ENCODE measurements at places on chromosomes 5 and 9.
A peak's percentile ranks its signal among the peaks of the same experiment; 100 is the strongest.

- no peaks in the 10 kb centered on the region for H3K4me1 ChIP-seq
- no peak overlapping the region for H3K4me3 ChIP-seq
- no peak for DNase-seq
- peaks cover 8% of the 10 kb centered on the region for H3K27me3 ChIP-seq
These were observed 59.8 kb downstream of the PSD2 start for GRCh38 chr5:139855451-139855850.

DNA sequence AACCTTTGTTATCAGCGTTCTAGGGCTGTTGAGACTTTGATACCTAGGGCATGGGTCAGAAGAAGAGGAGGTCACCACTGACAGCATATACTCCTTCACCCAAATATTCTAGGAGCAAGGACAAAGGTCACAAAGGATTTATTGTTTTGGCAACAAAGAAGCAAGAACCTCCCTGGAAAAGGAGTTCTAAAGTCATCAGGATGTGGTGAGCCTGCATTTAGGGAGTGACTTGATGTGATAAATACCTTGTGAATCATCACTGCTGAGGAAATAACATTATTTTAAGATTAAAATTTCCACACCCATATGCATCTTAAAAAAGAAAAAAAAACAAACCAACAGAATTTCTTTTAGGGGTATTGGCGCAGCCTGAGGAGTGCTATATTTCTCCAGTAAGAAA is 13.9 kb downstream of the IFNA1 start:
- H3K27me3 ChIP-seq, result peaks cover 33% of the 10 kb centered on the region
- DNase-seq, result no peak
- no peaks in the 10 kb centered on the region for H3K36me3 ChIP-seq

GRCh38 chr9:29648601-29649000 is 2075.3 kb upstream of the C9orf72 start:
- H3K4me1 ChIP-seq, result no peaks in the 10 kb centered on the region
- DNase-seq, result no peak
- no peak overlapping the region for H3K4me3 ChIP-seq
- no peaks in the 10 kb centered on the region for H3K27me3 ChIP-seq
- H3K36me3 ChIP-seq, result no peaks in the 10 kb centered on the region

- H3K27ac ChIP-seq, result no peak overlapping the region
- H3K4me1 ChIP-seq, result peaks cover 18% of the 10 kb centered on the region
- DNase-seq, result no peak
These were observed 11.2 kb downstream of the CRHBP start for GRCh38 chr5:76964060-76964459.

DNA sequence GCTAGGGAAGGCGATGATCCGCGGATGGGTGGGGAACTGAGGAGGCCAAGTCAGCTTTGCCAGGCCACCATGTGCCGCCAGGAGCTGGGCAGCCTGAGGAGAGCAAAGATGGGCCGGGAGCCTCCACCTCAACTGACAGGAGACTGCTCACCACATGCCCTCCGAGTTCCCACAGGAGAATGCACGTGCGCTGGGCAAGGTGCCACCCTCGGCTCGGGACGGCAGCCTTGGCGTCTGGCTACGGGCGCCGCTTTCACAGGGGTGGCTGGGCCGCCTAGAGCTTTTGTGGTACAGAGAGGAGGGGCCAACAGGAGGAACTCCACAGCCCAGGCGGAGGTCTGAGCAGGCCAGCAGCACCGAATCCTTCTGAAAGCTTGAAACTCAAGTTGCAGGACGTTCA is 5.3 kb upstream of the TBC1D9B start:
- H3K4me3 ChIP-seq, result no peak overlapping the region
- peaks cover 4% of the 10 kb centered on the region for H3K4me1 ChIP-seq
- H3K27me3 ChIP-seq, result peaks cover 30% of the 10 kb centered on the region

GRCh38 chr5:135306557-135306956 is 92.5 kb downstream of the MACROH2A1 start:
- H3K27me3 ChIP-seq, result peaks cover 21% of the 10 kb centered on the region
- peaks cover 67% of the 10 kb centered on the region for H3K4me1 ChIP-seq
- H3K4me3 ChIP-seq, result no peak overlapping the region
- peaks cover 3% of the 10 kb centered on the region for H3K36me3 ChIP-seq
- no peak for DNase-seq

GRCh38 chr9:90140131-90140818 is 502.3 kb downstream of the DIRAS2 start:
- DNase-seq, result no peak
- no peaks in the 10 kb centered on the region for H3K36me3 ChIP-seq
- H3K27ac ChIP-seq, result no peak overlapping the region

DNA sequence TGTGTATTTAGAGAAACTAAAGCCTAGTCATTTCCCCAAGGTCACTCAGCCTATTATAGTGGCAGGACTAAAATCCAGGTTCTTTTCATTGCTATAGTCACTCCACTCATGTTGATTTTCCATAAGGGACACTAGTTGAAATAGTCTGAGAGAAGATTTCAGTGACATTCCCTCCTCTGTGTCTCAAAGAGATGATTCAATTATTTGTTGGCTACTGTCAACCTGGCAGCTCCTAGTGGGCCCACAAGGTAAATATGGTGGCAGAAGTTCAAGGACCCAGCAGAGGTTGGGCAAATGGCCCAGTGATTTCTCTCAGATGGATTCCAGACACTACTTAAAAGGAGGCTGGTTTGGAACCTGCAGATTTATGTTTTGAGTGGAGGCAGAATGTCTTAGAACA is 48.1 kb downstream of the G3BP1 start:
- H3K4me1 ChIP-seq, result no peaks in the 10 kb centered on the region
- no peak overlapping the region for H3K27ac ChIP-seq
- H3K4me3 ChIP-seq, result no peak overlapping the region

- H3K27ac ChIP-seq, result no peak overlapping the region
- DNase-seq, result no peak
- H3K4me1 ChIP-seq, result peaks cover 4% of the 10 kb centered on the region
- no peaks in the 10 kb centered on the region for H3K27me3 ChIP-seq
- no peak overlapping the region for H3K4me3 ChIP-seq
These were observed 25.9 kb upstream of the ASPN start for GRCh38 chr9:92508018-92508820.

DNA sequence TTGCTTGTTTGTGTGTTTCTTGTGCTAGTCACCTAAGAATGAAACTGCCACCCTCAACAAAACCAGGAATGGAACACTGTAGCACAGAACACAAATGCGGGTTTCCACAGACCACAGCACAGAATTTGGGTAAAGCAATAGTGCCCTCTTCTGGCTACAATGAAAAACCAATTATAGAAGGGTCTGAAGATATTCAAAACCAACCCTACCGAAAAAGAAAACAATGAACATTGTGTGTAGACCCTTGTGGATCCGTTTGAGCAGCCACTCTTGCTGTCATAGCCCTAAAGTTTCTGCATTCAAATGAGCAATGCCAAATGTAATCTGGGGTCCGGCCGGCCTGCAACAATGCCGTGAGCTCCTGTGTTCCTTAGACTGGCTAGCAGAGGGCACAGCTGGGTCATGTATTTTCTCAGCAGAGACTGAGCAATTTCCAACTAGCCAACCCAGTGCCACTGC is 8.3 kb upstream of the ENC1 start:
- no peaks in the 10 kb centered on the region for H3K4me1 ChIP-seq
- no peak overlapping the region for H3K27ac ChIP-seq
- peaks cover 17% of the 10 kb centered on the region for H3K27me3 ChIP-seq
- no peak overlapping the region for H3K4me3 ChIP-seq
- DNase-seq, result peak; percentile 50

GRCh38 chr5:159051421-159052282 is 48.1 kb downstream of the EBF1 start:
- DNase-seq, result no peak
- H3K4me3 ChIP-seq, result no peak overlapping the region

DNA sequence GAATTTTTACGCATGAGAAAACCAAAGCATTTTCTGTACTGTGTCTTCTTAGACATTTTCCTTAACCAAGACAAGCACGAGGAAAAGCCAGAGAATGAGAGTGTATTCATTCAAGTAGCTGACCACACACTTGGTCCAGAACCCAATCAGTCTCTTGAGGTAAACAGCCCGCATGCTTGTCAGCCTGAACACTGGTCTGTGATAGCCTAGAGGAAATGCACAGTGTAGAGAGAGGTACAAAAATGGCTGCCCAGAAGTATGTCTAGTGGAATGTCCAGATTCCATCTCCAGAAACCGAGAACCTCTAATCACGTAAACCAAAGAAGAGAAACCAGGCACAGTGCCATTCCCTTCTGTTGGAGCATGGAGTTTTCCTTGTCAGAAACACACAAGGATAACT is 80.0 kb upstream of the SNX2 start:
- no peak overlapping the region for H3K4me3 ChIP-seq
- H3K36me3 ChIP-seq, result no peaks in the 10 kb centered on the region
- no peaks in the 10 kb centered on the region for H3K27me3 ChIP-seq
- no peaks in the 10 kb centered on the region for H3K4me1 ChIP-seq
- no peak for DNase-seq

DNA sequence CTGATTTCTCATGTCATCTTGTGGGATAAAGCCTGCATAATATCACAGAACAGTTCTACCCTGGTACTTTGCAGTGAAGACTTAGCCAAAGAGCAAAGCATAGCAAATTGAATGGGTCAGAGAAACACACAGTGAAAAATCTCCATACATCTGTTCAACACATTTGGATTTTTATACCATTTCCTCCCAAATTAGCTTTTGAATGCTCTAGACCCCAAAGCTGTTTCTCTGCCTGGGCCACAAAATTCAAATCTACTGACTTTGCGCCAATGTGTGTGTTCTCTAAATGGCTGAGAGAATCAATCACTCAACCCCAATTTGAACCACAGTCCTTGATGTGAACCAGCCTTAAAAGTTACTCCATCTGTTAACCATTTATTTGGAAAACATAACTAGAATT is 236.9 kb upstream of the NFIL3 start:
- no peak overlapping the region for H3K4me3 ChIP-seq
- H3K4me1 ChIP-seq, result no peaks in the 10 kb centered on the region
- no peak for DNase-seq
- no peak overlapping the region for H3K27ac ChIP-seq
- peaks cover 13% of the 10 kb centered on the region for H3K27me3 ChIP-seq
- H3K36me3 ChIP-seq, result no peaks in the 10 kb centered on the region

DNA sequence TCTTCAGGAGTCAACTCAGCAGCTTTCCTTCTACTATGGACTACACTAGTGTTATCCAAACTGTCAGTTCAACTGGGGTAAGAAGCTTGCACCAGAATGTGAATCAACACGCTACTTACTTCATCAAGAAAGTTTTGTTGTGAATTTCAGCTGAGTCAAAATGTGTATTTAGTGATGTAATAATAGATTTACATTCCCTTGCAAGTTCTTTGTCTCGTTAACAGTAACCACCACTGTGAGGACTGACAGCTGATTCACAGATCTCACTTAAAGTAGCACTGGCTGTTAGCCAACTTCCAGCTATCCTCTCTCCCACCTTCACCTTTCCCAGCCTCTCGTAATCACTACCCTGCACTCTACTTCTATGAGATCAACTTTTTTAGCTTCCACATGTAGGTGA is 445.3 kb downstream of the NTRK2 start:
- no peaks in the 10 kb centered on the region for H3K4me1 ChIP-seq
- no peak for DNase-seq
- H3K4me3 ChIP-seq, result no peak overlapping the region

GRCh38 chr5:6394429-6395101 is 16.2 kb upstream of the MED10 start:
- no peak overlapping the region for H3K27ac ChIP-seq
- H3K36me3 ChIP-seq, result no peaks in the 10 kb centered on the region
- H3K4me1 ChIP-seq, result peaks cover 8% of the 10 kb centered on the region

- H3K27me3 ChIP-seq, result no peaks in the 10 kb centered on the region
- no peaks in the 10 kb centered on the region for H3K4me1 ChIP-seq
- no peak overlapping the region for H3K4me3 ChIP-seq
- H3K36me3 ChIP-seq, result no peaks in the 10 kb centered on the region
- no peak for DNase-seq
- no peak overlapping the region for H3K27ac ChIP-seq
These were observed 309.4 kb downstream of the NR3C1 start for GRCh38 chr5:143094087-143094521.

DNA sequence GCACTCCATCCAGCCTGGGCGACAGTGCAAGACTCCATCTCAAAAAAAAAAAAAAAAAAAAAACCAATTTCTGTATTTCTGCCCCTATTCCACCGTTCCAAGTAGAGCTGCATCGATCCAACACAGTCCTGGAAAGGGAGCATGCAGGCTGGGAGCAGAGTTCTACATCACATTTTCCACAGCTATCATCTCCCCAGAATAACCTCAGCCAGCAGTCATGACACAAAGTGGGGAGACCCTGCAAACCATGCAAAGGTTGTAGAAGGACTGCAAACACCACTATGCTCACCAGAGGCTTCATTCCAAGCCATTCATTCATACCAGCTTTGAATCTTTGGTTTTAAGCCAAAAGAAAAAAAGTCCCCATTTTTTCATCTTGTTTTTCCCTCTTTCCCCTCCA is 20.8 kb upstream of the ZNF354A start:
- H3K27me3 ChIP-seq, result peaks cover 4% of the 10 kb centered on the region
- no peak overlapping the region for H3K4me3 ChIP-seq
- H3K36me3 ChIP-seq, result no peaks in the 10 kb centered on the region
- H3K27ac ChIP-seq, result no peak overlapping the region
- no peaks in the 10 kb centered on the region for H3K4me1 ChIP-seq
- no peak for DNase-seq

DNA sequence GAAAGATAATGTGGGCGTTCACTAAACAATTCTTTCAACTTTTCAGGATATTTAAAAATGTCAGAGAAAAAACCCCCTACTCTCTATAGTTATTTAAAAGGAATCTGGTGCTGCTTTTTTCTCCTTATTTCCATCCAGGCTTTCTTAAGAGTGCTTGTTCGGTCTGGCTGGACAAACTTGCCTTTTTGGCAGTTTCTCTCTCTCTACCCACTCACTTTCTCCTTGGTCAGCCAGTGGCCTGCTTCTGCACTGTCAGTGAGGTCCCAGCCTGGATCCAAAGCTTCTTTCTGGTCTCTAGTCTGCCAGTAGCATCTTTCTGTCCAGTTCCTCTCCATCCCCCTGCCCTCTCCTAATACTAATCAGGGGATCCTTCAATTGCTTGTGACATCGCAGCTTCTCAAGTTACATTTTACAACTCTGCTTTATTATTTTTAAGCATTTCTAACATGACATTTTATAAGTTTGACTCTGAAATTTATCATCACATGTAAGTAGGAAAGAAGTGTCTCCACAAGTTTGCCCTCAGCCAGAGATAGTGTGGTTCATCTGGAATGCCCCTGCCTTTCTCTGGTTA is 50.4 kb downstream of the PIK3R1 start:
- peak overlapping the region; percentile 7 for H3K27ac ChIP-seq
- H3K4me1 ChIP-seq, result peaks cover 72% of the 10 kb centered on the region
- peaks cover 3% of the 10 kb centered on the region for H3K36me3 ChIP-seq
- no peak for DNase-seq
- no peak overlapping the region for H3K4me3 ChIP-seq
- H3K27me3 ChIP-seq, result no peaks in the 10 kb centered on the region

- no peak for DNase-seq
- H3K4me3 ChIP-seq, result no peak within 1 kb of the TSS
- no peak within 1 kb of the TSS for H3K27ac ChIP-seq
- no peaks in the 10 kb centered on the region for H3K36me3 ChIP-seq
- peaks cover 5% of the 10 kb centered on the region for H3K27me3 ChIP-seq
These were observed at the start of gene CAVIN4 for GRCh38 chr9:100577776-100578448. Gene CAVIN4 (plus strand): TSS chr9:100578079. CDS start chr9:100578144, 65 bp downstream.

DNA sequence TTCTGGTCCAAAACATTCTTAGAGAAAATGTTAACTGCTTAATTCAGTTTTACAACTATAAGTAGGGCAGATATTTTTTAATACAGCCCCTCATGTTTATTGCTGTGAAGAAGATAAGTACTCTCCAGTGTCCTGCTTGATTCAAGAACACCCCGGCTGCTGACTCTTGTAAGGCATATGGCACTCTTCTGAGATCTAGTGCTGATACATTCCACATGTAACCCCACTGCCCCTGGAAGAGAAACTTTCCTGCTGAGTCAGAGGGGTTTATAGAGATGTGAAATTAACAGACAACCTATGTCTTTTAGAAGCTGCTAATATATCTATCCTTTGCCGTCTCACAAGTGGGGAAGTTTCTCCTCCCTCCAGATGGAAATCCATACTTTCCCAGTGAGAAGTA is 1.0 kb upstream of the MINAR2 start:
- no peaks in the 10 kb centered on the region for H3K4me1 ChIP-seq
- no peaks in the 10 kb centered on the region for H3K36me3 ChIP-seq
- no peaks in the 10 kb centered on the region for H3K27me3 ChIP-seq
- no peak overlapping the region for H3K27ac ChIP-seq

Data from activated naive CD4-positive, alpha-beta T cell treated with anti-CD3 and anti-CD28 coated beads, Interleukin-2, amount 10 ng/mL, durations not matched to agents 7 days and 5 days (primary cell).